Kidney (tissue), 22 donors: ENCODE measurements at places on chromosomes 12 and 14.

DNA sequence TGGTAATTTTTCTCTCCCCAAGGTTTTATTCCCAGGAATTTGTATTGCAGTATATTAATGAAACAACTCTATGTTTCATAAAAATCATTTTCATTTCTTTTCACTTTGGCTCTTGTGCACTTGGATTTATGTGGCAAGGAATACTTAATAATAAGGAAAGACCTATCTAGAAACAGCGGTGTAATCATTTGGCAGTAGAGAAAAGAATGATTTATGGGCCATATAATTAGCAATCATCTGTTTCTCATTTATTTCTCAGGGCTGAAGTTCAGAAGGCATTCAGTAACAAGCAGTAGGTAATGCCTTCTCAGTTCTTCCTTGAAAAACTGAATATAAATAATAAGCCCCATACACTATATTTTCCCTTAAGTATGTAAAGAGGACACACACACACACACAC is 172.6 kb downstream of the ANO4 start:
- no peak for DNase-seq

DNA sequence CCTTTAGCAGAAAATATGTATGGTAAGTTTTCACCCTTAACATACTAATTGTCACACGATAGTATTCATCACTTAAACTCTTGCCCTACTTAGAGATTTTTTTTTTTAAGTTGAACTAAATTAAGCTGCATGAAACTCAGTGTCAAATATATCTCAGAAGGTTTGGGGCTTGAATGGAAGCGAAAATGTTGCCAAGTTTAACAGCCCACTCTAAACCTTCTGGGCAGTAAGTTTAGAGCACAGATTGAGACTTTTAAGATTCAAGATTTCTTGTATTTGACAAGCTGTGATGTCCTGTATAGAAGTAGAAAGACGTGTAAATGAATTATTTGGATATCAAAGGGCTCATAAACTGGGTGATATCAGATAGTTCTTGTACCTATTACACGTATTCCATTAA is 287.3 kb upstream of the FLRT2 start:
- DNase-seq, result no peak

- no peak for DNase-seq
Observed at GRCh38 chr14:104507443-104507842, 72.1 kb upstream of the C14orf180 start.

GRCh38 chr14:35855876-35856481 is 29.8 kb downstream of the BRMS1L start:
- no peak for DNase-seq

DNA sequence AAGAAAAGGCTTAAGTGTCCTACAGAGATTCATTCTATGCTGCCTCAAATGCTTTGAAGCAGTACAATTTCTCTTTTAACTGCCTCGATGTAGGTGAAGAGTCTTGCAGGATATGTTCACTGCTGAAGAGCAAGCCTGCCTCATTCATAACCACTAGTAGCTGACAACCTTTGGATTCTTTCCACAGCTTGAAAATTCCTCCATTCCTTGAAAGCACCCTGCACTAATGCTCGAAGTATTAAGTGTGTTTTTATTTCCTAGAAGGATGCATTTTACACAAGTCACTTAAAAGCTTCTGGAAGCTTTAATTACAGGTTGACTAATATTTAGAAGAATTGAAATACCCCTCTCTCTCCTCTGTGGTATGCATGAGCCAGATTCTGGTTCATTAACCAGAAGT is 429.4 kb downstream of the DIO2 start:
- no peak for DNase-seq

DNA sequence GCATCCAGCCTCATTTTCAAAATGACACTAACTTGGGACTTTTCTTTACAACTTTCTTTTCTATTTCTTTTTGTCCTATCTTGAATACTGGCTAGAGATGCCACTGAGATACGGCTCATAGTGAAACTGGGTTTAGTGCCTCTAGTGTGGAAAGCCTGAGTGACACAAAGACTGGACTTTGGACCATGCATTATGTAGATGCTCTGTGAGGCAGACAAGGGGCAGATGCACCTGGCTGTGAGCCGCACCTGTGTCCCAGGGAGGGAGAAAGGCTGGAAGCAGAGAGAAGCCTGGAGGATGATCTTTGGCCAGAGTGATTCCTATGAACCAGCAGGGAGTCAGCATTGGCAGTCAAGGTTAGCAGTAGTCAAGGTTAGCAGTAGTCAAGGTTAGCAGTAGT is 852.3 kb upstream of the TMEM132C start:
- DNase-seq, result no peak

DNA sequence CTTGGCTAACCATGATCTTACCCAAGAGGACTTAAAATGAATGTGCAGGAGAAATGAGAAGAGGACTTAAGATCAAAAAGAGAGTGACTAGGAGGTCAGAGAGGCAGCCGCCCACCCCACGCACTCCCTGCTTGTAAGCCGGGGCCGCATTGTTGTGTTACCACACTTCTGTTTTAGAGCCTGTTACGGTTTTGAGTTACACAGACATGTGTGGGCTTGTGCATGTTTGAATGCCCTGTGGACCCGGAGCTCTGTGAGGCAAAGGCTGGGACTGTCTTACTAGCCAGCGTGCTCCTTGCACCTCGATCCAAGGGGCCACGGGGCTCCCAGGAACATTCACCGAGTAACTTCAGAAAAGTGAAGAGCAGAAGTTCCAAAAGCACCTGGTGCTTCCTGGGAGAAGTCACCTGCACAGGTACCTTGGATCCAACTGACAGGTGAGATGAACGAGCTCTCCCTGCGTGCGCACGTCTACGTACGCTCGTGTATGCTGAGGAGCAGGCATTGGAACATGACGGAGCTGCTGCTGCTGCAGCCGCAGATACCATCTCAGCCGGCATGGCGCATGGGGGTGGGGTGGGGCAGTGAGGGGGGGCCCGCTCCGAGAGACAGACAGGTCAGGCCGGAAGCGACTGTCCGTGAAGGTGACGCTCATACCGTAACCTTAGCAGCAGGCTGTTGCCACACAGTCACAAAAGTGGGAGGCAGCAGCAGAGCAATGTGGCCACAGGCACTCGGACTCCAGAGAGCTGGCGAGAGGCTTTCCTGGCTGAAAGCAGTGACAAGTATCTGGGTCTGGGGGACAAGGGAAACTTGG is 23.7 kb downstream of the SFSWAP start:
- peak; percentile 44 for DNase-seq

DNA sequence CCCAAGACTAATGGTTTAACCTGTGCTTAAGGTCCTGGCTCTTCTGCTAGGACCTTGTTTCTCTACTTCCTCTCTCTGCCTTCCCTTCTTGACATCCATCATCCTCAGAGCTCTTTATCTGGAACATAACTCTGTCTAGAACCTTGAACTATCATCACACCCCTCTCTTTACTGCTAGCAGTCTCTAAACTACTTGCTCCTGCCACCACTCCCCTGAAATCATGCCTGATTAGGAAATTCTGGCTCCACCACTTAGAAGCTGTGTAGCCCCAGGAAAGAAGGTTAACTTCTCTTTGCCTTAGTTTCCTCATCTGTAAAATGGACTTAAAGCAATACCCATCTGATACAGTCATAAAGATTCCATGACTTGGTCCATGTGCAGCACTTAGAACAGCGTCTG is 9.1 kb downstream of the SLC38A1 start:
- no peak for DNase-seq

DNA sequence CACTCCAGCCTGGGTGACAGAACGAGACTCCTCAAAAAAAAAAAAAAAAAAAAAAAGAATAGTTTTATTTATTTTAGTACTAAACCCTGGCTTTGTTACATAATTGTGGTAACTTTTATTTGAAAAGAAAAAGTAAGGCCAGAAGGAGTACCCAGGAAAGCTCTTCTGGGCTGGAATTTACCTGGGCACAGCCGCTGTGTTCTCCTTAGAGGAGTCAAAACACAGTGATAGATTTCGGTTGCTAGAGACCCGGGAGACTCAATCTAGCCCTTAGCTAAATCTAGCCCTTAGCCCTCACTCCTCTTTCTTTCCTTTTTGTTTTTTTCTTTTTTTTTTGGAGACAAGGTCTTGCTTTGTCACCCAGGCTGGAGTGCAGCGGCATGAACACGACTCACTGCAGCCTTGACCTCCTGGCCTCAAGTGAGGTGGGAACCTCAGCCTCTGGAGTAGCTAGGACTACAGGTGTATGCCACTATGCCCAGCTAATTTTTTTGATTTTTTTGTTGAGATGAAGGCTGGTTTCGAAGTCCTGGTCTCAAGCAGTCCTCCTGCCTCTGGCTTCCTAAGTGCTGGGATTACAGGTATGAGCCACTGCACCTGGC is 49.7 kb downstream of the SYNE2 start:
- DNase-seq, result no peak

DNA sequence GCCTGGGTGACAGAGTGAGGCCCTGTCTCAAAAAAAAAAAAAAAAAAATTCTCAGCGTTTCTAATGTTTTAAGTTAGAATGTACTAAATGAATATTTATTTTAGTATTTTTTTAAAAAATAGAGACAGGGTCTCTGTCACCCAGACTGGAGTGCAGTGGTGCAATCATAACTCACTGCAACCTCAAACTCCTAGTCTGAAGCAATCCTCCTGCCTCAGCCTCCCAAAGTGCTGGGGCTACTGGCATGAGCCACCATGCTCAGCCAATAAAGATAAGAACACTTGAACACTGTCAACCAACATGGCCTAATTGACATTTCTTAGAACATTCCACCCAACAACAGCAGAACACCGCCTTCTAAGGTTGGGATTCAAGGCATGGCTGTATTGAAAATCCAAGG is 5.1 kb upstream of the DYNC1H1 start:
- DNase-seq, result no peak

DNA sequence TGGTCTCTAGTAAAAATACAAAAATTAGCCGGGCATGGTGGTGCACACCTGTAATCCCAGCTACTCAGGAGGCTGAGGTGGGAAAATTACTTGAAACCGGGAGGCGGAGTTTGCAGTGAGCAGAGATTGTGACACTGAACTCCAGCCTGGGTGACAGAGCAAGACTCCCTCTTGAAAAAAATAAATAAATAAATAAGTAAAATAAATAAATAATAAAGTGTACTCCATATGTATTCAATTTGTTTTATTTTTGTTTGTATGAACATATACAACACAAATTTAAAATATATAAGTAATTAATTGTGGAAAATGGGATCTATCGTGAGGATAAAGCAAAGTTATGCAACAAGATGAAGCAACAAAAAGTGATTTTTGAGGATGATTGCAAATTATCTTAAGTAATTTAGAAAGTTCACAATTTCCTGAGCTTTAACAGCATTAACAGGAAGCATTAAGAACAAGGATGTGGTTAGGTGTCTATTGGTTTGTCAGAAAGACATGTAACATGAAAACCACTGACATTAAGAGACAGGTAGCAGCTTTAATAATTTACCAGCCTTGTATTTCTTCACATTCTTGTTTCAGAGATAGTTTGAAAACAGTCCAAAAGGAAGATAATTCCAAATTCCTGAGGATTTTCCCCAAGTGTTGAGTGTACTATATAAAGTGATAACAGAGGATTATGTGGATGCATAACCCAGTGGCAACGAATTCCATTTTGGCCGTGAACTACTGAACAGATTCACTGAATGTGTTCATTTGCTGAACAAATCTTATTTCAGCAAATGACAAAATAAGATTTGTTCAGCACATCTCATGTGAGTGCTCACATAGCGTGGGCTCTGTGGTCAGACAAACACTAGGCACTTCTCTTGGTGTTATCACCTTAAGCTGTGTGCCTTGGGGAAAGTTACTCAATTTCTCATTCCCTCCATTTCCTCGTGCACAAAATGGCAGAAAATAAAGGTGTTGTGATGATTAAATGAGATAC is 68.6 kb upstream of the RESF1 start:
- no peak for DNase-seq

DNA sequence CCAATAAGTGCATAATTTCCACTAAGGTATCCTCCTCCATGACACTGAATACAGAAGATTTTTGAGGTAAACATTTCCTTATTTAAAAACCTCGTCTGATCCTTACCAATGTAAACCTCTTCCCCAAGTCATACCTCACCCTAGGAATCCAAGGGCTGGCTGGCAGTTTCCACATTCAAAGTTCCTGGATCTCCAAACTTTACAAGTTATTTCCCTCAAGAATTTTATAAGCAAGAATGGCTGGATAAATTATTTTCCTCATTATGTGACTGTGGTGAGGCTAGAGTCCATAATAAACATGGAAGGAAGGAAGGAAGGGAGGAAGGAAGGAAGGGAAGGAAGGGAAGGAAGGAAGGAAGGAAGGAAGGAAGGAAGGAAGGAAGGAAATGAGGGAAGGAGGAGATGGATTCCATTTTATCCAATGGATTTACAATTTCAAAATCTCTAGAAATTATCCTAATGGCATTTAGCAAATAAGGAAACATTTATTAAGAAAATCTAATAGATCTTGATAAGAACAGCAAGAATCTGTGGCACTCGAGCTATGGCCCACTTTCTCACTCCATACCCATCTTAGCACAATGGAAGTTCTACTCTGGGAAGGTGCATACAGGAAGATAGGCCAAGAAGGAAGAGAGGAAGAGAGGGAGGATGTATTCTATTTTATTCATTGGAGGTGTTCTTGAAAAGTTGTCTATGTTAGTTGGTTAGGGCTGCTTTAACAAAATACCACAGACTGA is 477.8 kb upstream of the TMPO start:
- DNase-seq, result no peak

GRCh38 chr14:100017553-100017952 is 47.7 kb upstream of the EVL start:
- no peak for DNase-seq

DNA sequence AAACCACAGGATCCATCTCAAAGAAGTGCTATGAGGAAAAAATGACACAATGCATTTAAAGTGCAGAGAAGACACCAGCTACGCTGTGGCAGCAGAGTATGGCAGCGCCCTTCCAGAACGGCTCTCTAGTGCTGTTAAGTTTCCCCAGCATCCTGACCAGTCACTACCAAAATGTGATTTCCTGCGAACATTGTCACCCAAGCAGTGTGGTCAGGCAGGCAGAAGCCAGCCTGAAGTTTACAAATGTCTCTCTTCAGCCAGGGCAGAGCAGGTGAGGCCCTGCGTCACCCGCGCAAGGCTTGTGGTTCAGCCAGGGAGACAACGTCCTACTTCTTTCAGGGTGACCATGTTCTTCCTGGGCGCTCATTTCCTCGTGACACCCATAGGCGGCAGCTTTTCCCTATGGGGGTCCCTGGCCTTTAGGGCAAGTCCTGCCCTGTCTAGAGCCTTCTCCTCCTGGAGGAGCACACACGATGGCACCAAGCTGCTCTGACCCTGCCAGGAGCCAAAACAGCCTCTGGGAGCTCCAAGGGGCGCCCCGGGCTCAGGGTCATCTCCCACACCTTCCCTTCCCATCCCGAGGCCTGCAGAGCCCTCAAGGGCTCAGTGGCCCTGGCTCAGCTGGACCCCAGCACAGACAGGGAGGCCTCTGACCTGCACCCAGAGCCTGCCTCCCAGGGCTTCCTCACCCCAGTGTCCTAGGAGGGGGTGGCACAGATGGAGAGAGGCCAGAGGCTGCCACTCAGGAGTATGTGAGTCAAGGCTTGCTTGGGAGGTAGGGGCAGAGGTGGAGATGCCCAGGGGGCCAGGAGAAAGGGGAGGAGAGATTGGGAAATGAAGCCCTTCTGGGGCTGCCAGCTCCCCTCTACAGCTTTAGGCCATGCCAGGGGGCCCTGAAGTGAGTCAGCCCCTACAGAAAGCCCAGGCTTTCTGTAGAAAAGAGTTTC is 41.9 kb downstream of the PSMA6 start:
- no peak for DNase-seq

GRCh38 chr14:29236848-29237247 is 470.3 kb downstream of the FOXG1 start:
- DNase-seq, result no peak
